Activated naive CD8-positive, alpha-beta T cell treated with anti-CD3 and anti-CD28 coated beads, Interleukin-2, amount 50 U/mL, for 24 hours (primary cell): ENCODE measurements at places on chromosomes 2 and 18.

- no peak for DNase-seq
Measured at GRCh38 chr2:177622521-177622920, 229.9 kb downstream of the AGPS start.

DNA sequence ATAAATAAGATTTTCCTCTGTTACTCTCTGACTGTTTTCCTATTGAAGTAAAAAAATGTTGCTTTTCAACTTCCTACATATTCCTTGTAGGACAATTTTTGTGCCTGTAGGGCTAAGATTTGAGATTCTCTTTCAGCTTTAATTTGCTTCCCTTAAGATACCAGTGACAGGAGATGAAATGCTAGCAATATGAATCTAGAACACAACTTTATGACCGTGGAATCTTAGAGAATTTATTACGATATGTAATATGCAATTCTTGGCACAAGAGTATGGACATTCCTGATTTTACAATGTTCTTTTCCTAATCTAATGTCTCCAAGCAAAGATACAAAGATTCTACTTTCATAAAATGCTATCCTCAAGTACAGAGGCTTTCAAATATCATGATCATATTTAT is 180.9 kb downstream of the KCNE4 start:
- DNase-seq: no peak

GRCh38 chr2:132804051-132804450 is 134.0 kb upstream of the LYPD1 start:
- DNase-seq: no peak

DNA sequence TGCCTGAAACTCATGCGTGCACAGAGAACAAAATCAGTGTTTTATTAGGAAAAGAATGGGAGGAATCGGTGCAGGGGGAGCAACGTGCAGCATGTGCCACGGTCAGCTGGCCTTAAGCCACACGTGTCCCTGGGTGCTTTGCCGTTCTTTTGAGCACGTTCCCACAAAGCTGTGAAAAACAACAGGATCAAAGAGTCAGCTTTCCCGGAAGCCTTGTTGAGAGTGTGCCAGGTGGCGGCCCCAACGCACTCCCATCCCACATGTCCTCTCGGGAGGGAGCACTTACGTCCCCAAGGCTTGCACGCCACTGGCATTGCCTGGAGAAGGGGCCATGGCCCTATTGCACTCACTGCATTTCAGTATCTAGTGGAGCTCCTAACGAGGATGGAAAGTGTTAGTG is 511.2 kb downstream of the EIPR1 start:
- no peak for DNase-seq

DNA sequence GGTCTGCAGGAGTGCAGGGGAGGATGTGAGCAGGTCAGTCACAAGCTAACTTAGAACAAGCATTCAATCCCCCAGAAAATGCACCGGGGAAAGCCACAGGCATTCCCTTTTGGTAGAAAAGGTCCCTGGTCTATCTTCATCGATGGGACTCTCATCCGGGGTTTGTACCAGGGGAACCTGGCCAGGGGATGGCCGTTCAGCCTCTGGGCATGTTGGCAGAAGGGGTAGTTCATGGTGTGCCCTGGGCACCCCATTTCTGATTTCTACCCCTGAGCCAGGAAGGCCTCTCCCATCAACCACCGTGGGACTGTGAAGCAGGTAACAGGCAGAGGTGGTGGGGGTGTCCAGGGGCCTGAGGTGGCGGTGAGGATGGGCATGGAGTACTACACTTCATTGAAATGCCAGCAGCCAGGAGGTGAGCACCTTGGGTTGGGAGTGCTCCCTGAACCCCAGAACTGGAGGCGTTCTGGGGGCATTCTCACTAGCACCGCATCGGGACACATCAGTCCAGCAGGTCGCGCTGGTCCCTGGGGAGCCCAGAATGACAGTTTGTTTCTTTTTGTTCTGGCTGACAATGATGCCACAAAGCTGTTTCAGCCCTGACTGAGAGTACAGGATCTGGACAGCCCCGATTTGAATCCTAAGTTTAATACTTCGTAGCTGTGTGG is 172.3 kb downstream of the SMAD7 start:
- DNase-seq: no peak

GRCh38 chr2:31812051-31812798 is 198.6 kb downstream of the MEMO1 start:
- no peak for DNase-seq

GRCh38 chr2:203070701-203071100 is 56.0 kb downstream of the NBEAL1 start:
- DNase-seq: no peak

DNA sequence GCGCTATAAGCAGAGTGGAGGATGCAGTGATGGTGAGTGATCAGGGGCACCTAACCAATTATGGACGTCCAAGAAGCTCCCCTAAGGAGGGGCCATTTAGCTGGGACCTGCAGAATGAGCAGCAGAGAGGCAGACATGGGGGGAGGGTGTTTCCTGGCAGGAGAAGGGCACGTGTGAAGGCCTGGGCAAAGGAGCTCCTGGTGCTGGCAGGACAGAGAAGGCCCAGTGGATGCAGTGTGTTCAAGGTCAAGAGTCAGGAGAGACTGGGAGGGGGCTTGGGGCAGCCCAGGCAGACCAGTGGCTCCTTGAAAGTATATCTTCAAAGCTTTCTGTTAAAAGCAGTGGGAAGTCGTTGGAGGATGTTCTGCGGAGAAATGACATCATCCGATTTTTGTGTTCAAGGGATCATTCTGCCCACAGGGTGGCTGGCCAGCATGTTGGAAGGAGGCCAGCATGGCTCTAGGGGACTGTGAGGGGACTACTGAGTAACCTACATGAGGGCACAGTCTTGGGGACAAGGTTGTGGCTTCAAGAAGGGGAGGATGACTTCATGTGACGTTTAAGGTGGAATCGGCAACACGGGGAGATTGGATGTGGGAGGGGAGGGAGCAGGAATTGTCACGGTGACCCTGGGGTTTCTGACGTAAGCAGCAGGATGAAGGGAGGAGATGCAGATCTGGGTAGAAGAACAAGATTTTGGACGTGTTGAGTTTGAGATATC is 9.0 kb upstream of the CIB4 start:
- no peak for DNase-seq

- DNase-seq: no peak
Measured at GRCh38 chr2:200296118-200296517, 10.4 kb upstream of the SPATS2L start.

GRCh38 chr2:54956111-54956627 is 94.1 kb downstream of the RTN4 start:
- DNase-seq: no peak

DNA sequence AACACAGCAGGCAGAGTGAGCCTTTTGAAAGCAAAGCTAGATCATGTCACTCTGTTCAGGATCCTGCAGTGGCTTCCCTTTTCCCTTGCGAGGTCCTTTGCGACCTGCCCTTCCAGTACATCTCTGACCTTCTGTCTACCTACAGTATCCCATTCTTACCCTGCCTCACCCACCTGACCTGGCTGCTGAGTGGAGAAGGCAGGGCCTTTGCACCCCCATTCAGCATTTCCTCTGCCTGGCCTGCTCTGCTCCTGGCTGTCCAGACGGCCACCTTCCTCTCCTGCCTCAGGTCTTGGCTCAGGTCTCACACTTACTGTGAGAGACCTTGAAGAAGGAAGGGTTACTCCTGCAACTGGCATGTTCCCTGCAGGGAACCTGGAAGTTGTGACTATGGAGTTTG is 77.4 kb downstream of the MAPRE2 start:
- DNase-seq: no peak

DNA sequence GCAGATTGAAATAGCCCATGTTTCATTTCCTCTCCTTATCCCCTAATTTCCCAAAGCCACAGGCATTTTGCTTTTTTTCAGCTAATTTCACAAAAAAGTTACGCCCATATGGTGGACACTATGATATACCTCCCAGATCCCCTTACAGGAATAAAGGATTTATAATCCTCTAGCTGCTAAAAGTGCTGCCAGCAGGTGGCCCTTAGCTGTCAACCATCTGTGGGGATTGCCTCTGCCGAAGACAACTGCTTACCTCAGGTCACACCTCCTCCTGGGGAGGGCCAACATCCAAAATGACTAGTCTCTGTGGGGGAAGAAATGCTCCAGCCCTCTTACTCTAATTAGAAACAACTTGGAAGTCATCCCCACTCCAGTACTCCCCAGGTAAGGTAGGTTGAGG is 61.0 kb upstream of the EPB41L3 start:
- no peak for DNase-seq

GRCh38 chr2:235046589-235046988 is 94.8 kb downstream of the SH3BP4 start:
- no peak for DNase-seq

- DNase-seq: no peak
Measured at GRCh38 chr2:162126111-162126519, 25.9 kb downstream of the GCG start.

GRCh38 chr2:237530472-237531433 is 35.6 kb upstream of the PRLH start:
- no peak for DNase-seq

DNA sequence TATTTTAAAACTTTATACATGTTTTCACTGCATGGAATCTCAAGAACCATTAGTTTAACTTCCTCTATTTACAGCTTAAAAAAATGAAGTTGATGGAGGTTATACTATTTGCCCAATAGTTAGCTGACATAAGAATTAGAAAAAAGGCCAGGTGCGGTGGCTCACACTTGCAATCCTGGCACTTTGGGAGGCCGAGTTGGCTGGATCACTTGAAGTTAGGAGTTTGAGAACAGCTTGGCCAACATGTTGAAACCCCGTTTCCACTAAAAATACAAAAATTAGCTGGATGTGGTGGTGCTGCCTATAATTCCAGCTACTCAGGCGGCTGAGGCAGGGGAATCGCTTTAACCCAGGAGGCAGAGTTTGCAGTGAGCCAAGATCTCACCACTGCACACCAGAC is 125.1 kb upstream of the CDH19 start:
- DNase-seq: no peak

DNA sequence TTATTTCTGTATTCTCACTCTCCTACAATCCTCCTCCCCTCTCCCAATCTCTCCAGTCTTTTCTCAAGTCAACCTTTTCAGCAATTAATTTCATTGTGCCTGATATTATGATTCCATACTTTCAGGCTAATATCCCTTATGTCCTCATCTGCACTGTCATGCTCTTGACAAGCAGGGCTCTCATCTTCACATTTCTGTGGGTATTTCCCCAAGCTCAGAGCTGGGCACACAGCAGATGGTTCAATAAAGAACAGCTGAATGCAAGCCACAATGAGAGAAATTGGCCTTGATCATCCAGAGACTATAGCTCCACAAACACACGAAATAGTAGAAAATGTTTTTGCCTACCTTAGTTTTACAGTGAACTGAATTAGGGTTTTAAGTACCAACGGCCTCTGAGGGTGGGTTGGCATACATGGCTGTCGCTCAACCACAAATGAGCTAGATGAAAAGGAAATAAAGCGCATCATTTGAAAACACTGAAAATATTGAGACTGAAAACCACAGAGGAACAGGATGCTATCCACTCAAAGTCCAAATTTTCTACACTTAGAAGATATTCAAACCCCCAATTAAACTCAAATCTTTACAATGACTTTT is 47.5 kb upstream of the STAT1 start:
- DNase-seq: no peak

- DNase-seq: no peak
Measured at GRCh38 chr18:66138642-66139041, 387.8 kb downstream of the CDH7 start.

- no peak for DNase-seq
Measured at GRCh38 chr2:192634557-192634956, 439.8 kb upstream of the TMEFF2 start.

- DNase-seq: no peak
Measured at GRCh38 chr2:62658891-62659290, 46.6 kb upstream of the EHBP1 start.

- no peak for DNase-seq
Measured at GRCh38 chr2:223113161-223113560, 61.2 kb downstream of the KCNE4 start.

GRCh38 chr2:979069-979928 is 28.6 kb downstream of the SNTG2 start:
- DNase-seq: no peak

- DNase-seq: no peak
Measured at GRCh38 chr2:240196716-240197461, 56.4 kb upstream of the OTOS start.

GRCh38 chr2:65608916-65609315 is 176.5 kb upstream of the SPRED2 start:
- DNase-seq: no peak

DNA sequence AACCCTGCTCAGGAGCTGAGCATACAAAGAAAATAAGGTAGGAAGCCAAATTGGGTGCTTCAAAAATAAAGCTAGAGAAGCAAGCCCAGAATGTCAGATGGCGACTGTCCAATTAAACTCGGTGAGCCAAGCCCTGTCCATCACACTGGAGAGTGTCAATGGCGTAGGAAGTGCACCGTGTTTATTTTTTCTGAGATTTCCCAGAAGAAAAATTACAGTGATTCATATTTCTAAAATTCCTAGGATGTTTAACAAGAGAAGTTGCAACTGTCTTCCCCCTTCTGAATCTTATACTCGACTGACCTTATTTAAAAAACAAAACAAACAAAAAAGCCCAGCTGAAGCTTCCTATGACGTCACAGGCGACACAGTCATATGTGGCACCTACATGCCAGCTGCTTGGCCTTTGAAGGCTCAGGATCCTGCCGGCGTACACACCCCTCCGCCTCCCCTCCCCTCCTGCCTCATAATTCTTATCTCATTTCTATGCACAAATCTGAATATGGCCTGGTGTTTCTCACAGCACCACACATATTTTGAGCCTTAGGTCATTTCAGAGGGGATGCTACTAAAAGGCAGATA is 60.8 kb downstream of the MBP start:
- DNase-seq: no peak

DNA sequence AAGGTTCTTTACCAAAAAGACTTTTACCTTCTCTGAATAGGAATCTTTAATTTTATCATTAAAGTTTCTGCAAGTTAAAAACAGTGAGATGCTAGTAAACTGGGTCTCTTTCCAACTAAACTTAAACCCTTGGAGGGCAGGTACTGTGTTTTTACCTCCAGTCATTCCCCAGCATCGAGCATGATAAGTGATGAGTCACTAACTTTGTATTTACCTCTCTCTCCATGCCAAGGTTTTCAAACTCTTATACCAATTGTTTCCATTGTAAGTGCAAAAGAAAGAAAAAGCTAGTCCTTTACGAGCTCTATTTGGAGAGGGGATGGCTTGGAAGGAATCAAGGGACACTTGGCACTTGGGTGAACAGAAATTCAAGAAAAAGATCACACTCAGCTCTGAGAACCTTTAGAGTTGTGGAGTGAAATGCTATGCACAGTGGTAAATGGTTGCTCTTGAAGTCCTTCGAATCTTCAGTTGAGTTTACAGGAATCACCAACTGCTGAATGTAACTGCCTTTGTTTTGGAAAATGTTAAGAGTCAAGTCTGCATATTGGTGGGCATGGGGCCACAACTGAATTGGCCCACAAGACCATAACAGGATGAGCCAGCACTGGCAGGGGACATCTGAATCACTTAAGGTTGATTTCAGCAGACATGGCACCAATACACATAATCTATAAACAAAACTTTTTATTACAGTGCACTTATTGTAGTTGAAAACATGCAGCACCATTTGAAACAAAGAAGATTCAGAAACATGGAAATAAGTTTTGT is 8.3 kb upstream of the RBM43 start:
- DNase-seq: no peak

- DNase-seq: no peak
Measured at GRCh38 chr2:108978709-108979111, 10.3 kb downstream of the EDAR start.

- DNase-seq: no peak
Measured at GRCh38 chr18:78240627-78241252, 738.9 kb upstream of the SALL3 start.

- no peak for DNase-seq
Measured at GRCh38 chr2:9538000-9538507, 17.6 kb downstream of the ADAM17 start.
